ENCODE measurements at places on chromosomes 12 and 14. TPM values are rescaled to one million over a fixed set of nuclear protein-coding genes. Genes with fewer than 3 reads are reported as not detected.

DNA sequence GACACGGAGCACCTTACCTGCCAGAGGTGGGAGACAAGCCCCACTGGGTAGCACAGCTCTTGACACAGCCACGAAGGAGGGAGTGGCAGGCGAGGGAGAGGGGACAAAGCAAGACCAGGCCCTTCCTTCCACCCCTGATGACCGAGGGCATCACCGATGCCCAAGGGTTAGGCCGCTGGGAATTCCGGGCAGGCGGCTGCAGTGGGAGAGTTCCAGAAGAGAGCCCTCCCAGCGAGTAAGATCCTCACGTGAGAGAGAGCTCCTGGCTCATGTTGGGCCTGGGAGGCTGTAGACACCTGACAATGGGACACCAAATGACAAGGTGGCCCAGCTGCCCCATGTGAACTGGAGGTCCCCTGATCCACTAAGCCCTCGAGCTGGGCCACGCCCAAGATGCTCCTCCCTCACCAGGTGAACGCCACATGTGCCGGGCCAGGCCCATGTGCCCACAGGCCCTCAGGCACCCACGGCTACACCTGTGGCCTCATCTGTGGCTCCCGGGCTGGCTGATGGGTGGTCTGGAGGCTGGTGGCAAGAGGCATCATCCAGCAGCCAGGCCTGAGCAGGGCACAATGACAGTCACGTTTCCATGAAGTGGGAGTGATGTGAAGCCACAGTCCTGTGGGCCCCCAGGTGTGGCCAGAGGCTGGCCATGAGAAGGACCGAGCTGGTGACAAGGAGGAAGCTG, 32.1 kb upstream of the C14orf180 start:
- DNase-seq: no peak

- no peak for DNase-seq
These were observed 404.3 kb downstream of the NPAS3 start for GRCh38 chr14:33343016-33343415.

GRCh38 chr14:55832974-55833373, 253.0 kb downstream of the KTN1 start:
- DNase-seq: no peak

DNA sequence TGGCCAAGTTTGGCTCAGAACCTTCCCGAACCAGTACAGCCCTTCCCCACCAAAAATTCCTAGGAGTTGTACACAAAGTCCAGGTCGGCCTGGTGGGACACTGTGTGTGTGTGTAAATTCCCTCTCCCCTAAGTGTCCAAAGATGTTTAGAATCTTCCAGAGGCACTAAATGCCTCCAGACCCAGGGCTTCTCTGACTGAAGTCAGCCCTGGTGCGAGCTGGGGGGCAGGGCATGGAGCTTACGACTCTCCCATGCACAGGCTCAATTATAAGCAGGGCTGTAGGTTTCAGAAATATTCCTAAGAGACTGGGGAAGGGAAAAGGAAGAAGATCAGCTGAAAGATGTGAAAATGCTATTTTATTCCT, 106.9 kb upstream of the ATF7IP start:
- DNase-seq: no peak

DNA sequence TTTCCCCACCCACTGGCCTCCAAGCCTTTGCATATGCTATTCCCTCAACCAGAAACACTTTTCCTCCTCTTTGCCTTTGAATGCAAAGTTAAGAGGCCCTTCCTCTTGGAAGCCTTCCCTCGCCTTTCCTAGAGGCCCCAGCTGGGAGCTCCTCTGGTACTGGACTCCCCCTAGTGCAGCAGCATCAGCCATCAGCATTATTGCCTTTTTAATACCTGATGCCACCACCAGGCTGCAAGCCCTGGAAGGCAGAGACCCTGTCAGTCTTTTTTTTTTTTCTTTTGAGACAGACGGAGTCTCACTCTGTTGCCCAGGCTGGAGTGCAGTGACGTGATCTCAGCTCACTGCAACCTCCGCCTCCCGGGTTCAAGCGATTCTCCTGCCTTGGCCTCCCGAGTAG, 19.1 kb upstream of the PLA2G1B start:
- no peak for DNase-seq

- DNase-seq: no peak
These were observed 1.8 kb downstream of the KRR1 start for GRCh38 chr12:75509621-75510020.

DNA sequence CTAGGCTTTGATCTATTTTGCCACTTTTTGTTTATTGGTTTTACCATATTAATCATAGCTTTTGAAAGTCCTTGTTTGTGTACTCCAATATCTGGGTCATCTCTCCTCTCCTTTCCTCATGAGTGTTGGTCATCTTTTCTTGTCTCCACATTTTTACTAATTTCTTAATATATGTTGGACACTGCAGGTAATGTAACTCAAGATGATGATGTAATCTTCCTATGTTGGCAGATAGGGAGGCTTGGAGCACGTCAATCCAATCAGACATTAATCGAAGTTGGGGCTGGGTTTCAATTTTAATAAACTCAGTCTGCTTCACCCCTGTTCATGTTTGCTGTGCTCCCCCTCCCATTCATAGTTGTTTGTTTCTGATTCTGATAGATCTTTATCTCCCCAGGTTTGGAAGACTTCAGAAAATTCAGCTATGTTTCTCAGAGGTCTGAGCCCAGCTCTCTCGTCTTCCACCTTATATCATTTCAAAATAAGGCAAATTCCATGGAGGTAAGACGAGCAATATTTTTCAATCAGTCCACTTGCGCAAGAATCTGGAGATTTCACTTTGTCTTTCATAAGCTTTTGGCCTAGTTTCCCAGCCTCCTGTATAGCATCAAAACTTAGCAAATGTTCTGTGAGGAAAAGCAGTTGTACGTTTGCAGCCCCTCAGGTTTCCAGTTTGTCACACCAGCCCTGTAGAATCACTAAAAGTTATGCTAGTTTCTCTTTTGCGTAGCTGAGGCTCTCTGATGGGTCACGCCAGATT, 504.1 kb downstream of the TMTC2 start:
- no peak for DNase-seq

GRCh38 chr12:117013726-117014125, 85.5 kb downstream of the TESC start:
- DNase-seq: no peak

DNA sequence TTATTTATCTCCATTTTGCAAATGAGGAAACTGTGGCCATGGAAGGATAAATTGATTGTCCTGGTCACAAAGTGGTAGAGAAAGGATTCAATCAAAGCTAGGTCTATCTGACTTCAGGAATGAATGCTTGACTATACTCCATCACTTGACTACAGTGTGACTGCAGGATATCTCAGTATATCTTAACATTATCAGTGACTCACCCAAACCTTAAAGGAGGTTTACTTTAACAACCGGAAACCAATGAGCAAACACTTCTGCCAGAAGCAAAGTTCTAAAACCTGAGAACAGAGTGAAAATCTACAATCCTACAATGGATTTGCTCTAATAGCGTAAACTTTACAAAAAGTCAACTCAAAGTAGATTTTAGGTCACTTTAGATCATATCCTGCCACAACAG, 277.0 kb downstream of the CEP128 start:
- no peak for DNase-seq

- no peak for DNase-seq
These were observed 1258.0 kb downstream of the FSCB start for GRCh38 chr14:43249116-43249515.

DNA sequence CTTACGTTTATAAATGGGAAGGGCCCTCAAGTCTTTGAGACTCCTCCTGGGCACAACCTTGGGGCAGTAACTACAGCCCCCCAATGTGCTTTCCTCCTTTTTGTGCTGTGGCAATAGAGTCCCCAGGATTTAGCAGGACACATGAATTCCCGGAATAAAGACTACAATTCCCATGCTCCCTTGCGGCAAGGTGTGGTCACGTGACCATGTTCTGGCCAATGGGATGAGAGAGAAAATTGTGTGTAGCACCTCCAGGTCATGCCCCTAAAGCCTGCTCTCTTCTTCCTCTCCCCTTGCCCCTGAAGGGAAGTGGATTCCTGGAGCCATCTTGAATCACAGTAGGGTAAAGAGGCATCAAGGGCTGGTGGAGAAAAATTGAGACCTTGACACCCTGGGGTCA, 295.1 kb upstream of the SFSWAP start:
- DNase-seq: no peak

DNA sequence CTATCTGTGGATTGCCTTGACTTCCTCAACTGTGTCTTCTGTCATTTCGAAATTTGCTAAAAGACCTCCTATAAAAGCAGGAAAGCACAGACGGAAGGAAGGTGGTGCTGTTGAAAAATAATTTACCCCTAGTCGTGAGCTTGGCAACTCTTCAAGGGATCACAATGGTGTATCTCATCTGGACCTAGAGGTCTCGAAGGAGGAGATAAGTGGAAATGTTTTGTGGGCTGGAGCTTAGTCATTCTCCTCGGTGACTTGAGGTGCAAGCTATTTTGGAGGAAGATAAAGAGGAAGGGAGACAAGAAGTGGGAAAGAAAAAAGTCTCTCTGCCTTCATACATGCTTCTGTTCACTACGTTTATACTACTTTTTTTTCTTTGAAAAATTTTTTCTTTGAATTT, 89.9 kb downstream of the FLRT2 start:
- no peak for DNase-seq

DNA sequence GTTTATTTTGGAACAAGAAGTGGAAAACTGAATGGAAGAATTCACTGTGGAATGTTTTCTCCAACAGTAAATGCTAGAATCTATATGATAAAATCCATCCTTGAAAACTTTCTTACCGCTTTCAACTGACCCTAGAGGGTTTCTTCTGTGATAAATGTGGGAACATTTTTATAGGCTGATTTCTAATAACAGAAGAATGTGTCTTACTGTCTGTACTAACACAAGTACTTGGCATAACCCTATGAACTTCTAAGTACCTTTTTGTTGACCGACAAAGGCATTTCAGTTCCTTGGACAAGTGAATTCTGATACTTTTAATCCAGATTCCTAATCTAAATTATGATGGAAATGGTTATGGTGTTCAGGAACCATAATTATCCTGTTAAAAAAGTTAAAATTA, 1109.7 kb upstream of the FLRT2 start:
- DNase-seq: no peak

DNA sequence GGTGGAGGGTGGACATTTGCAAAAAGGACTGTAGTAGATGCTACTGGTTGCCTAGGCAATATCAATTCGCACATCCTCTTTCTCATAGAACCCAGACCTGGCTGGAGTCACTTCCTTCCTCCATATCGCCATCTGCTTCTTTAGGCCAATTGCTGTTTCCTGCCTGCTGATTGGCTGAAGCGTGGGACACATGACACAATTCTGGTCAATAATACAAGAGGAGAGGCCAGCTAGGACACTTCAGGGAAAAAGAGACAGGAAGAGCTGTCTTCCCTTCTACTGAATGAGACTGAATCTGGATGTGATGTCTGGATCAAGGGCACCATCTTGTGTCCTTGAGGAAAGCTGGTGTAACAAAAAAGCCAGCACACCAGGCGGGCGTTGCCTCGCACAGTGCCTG, 53.8 kb downstream of the TRPV4 start:
- no peak for DNase-seq

DNA sequence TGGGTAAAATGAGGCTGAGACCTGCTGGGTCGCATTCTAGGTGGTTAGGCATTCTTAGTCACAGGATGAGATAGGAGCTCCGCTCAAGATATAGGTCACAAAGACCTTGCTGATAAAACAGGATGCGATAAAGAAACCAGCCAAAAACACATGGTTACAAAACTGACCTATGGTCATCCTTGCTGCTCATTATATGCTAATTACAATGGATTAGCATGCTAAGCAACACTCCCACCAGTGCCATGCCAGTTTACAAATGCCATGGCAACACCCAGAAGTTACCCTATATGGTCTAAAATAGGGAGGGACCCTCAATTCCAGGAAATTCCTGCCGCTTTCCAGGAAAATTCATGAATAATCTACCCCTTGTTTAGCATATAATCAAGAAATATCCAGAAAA, 132.4 kb downstream of the BRMS1L start:
- DNase-seq: no peak

DNA sequence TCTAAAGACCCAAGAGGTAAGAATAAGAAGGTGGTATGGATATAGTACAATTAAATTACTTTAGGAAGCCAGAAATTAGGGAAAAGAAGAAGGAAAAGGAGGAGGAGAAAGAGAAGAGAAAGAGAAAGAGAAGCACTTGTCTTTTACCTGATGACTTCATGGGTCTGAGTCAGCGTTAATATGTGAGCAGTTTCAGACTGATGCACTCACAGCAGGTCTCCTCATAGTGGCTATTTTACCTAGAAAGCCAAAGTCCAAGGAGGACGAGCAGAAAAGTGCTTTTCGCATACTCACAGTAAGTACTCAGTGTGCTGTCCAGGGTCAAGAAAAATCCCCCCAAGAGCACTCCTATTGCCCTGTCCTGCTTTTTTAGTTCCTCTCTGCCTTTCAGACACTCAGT, 222.1 kb downstream of the C12orf42 start:
- DNase-seq: no peak

DNA sequence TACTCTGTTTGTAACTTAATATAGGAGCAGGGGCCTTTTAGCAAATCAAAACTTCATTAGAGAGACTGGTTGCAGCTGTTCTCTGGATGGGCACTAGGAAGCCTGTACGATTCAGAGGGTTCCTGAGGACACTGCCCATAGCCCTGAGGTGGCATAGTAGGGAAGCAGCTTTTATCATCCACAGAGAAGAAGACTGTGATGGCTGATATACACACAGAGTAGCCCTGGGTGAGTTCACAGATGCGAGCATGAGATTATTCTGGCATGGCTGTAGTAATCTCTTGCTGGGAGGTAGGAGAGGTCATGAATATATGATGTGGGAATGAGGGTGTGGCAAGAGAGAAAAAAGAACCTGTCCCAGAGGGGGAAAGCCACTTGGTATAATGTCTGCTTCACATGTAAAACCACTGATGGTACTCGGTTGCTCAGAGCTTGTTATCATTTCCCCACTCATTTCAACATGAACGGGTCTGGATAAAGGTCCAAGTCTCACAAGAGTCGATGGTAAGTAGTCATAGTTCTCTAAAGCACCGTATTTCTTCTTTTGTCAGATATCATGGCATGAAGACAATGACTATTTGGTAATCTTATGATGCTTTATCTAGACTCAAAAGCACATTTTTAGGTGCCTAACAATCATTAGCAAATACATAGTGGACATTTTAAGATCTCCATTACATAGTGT, 52.0 kb downstream of the PEBP1 start:
- DNase-seq: no peak

DNA sequence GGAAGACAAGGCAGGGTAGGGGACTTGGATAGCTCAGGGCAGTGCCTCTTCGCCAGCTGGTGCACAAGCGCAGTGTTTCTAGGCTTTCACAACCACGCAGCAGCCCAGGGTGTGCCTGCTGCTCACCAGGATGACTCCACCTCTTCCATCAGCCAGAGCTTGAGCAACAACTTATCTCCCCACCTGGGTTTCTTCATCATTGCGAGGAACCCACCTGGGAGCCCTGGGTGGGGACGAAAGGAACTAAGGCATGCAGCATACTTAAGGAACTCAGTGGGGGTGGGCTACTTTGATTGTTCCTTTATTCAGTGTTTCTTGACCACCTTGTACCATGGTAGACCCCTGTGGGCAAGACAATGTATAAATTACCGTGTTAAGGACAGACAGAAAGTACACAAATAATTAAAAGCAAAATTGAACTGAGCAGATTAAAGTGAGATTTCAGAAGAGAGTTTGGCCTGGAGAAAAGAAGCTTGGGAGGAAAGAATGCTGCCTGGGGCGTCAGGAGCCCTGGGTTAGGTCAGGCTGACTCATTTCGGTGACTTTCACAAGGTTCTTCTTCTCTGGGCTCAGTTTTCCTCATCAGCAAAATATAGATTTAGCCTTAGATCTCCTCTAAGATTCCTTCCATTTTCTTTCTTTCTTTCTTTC, 22.9 kb downstream of the KRT18 start:
- DNase-seq: no peak

The SLC5A8 gene
- polyA plus RNA-seq: 0.07 TPM

The DPPA3 gene
- polyA plus RNA-seq: not detected

The TEAD4 gene
- 12.3 TPM for polyA plus RNA-seq

The LRRC43 gene
- polyA plus RNA-seq: 1.3 TPM
